ENCODE measurements at places on chromosomes 3 and 15.

- DNase-seq: no peak
Measured at GRCh38 chr15:92304223-92304975, 89.3 kb upstream of the ST8SIA2 start.

- DNase-seq: no peak
Measured at GRCh38 chr3:18870642-18871041, 277.7 kb upstream of the KCNH8 start.

GRCh38 chr15:100328796-100329195 is 13.0 kb downstream of the ADAMTS17 start:
- no peak for DNase-seq

- DNase-seq: no peak
Measured at GRCh38 chr3:189001559-189001958, 170.2 kb upstream of the TPRG1 start.

GRCh38 chr3:26718315-26718714 is 95.7 kb downstream of the LRRC3B start:
- no peak for DNase-seq

GRCh38 chr3:187252311-187252710 is 39.2 kb downstream of the MASP1 start:
- no peak for DNase-seq

Measured in activated T-helper 9 cell treated with anti-CD3 and anti-CD28 coated beads, Interleukin-2, amount 50 U/mL, for 16 hours (primary cell).